ENCODE measurements at places on chromosomes 13 and 19.

DNA sequence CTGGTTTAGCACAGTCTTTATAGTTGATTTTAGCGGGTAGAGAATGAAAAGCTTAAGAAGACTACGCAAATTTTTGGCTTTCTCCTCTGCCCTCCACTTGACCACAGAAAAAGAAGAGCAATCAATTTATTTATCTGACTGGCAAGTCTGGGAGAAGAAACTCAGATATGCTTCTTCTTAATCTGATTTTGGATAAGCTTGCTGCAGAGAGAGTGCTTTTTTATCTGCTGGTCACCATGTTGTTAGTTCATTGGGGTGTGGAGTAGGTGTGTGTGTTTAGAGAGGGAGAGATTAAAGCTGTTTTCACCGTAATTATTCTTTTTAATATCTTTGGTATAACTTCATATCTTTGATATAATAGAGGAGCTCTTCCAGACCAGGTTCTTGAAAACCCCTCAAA, 471.4 kb upstream of the SLC10A2 start:
- no peak for DNase-seq

DNA sequence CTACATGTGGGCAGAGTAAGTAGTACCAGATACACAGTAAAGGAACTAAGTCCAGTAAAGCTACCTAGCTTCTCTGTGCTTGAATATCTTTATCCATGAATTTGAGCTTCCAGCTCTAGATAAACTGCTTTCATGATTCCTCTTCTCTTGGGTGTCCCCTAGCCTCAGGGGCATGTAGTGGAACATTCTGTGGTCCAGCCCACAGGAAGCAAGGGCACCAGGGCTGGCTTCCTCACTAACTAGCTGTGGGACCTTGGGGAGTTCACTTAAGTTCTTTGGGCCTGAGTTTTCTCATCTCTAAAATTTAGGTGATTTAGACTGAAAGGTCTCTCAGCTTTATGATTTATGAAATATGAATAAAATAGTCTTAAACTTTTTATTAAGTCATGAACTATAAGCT, 185.7 kb downstream of the KATNAL1 start:
- DNase-seq: no peak

- DNase-seq: no peak
These were observed 716 bp downstream of the ZNF573 start for GRCh38 chr19:37778613-37779126.

DNA sequence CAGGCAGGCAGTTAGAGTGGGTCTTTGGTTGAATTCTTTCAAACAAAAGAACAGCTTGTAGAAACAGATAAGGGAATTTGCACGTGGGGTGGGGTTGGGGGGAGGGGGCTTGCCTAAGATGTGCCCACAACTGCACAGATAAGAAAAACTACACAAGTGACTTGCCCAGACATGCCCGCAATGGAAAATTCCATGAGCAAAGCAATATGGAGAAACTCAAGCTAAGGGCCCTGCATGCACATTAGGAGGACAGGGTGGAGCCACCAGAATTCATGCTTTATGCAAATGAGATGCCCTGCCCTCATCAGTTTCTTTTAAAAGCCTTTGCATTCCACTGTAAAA, 755.6 kb upstream of the MIR17HG start:
- no peak for DNase-seq

DNA sequence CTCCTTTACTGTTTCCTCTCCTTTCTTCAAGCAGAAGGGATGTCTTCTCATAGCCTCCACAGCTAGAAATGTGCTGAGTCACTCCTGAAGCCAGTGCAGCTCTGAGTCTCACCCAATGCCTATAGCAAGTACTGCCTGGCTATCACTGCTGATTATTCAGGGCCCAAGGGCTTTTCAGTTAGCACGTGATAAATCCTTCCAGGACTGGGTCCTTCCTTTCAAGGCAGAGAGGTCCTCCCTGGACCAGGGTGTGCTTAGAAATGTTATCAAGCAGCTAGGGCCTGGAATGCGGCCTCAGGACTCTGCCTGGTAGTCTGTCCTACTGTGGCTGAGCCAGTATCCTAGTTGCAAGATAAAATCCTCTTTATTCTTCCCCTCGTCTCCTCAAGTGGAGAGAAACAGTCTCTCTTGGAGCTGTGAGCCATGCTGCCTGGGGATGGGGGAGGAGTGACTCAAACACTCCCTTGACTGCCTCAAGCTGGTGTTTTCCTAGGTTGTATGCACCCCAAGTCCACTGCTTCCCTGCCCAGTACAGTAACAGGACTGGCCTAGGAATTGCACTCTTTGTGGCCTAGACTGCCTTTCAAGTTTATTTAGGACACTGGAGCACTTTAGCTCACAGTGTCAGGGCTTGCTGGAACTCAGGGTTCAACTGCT, 198.7 kb upstream of the SERP2 start:
- DNase-seq: no peak

GRCh38 chr19:52640916-52641315, 2.8 kb upstream of the ZNF83 start:
- no peak for DNase-seq

GRCh38 chr19:44757057-44757734, 8.7 kb downstream of the BCL3 start:
- DNase-seq: no peak

DNA sequence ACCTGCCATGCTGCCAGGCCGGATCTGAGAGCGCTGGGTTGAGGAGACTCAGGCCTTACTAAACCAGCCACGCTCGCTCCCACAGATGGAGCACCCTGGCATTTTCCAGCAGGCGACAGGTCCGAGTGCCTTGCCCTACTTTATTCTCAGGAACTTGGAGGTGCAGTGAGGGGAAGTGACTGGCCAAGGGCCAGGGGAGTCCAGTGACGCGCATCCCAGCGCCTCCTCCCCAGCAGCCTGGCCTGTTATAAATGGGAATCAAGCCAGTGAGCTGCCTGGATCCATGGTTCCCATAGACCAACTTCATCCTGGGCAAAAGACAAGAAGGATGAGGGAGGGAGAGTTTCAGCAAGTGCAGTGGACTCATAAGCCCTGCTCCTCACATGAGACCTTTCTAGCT, 35.5 kb downstream of the TMED1 start:
- no peak for DNase-seq

DNA sequence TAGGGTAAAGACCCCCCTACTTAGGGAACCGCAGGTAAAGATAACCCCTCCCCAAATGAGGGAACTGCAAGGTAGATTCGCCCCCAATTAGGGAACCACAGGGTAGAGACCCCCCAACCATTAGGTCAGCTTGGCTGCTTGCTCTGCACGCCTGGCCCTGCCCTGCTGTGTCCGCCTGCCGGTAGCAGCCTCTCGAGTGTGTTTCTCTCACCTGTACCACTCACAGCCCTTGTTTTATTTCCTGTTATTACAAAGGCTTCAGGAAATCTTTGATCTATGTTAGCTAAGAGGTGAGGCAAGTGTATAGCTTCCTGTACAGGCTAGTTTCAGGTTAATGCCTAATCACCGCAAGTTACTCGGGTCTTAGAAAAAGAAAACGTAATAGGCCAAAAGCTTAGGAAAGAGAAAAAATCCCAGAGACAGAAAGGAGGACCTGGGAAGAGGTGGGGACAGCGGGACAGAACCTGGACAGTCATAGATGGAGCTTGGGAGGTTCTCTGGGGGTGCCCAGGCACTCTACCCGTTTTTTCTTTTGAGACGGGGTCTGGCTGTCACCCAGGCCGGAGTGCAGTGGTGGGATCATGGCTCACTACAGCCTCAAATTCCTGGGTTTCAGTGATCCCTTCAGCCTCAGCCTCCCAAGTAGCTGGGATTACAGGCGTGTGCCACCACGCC, 23.1 kb upstream of the EIF3G start:
- DNase-seq: no peak

DNA sequence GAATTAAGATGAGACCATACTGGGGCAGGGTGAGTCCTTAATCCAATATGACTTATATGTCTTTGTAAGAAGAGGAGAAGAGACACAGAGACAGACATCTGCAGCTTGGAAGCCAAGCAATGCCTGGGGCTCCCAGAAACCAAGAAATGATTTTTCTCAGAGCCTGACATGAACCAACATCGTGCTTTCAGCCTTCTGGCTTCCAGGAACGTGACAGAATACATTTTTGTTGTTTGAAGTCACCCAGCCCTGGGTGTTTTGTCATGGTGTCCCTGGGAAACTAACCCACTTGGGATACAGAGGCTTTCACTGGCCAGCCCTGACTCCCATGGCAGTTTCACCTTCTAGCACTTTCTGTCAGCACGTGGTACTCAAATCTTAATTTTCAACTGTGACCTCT, 95.3 kb upstream of the SLC10A2 start:
- no peak for DNase-seq

GRCh38 chr13:97328222-97328790, 105.7 kb upstream of the RAP2A start:
- no peak for DNase-seq

DNA sequence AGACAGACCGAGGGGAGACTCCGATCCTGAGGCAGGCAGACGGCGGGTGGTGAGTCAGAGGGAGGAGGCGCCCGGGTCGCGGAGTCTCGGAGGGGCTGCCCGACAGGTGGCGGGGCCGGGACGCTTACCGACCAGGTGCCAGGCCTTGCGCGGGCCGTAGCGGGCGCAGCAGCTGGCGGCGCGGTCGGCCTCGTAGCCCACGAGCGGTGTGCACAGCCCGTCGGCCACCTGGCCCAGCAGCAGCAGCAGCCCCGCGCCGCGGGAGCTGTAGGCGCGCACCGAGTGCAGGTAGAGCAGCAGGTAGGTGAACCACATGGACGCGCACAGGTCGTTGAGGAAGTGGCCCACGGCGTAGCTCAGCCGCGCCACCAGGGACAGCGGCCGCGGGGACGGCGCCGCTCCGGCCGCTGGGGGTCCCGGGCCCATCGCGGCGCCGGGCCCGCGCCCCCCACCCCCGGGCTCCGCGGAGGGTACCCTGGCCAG, 367 bp downstream of the MFSD12 start:
- DNase-seq: peak; percentile 81

- DNase-seq: no peak
These were observed 2.7 kb upstream of the ZIC2 start for GRCh38 chr13:99978799-99979452.

- peak; percentile 21 for DNase-seq
These were observed 5.3 kb downstream of the MISP start for GRCh38 chr19:756236-756635.

GRCh38 chr19:13160557-13160956, 10.3 kb downstream of the IER2 start:
- DNase-seq: no peak

Measured in stimulated activated naive CD8-positive, alpha-beta T cell treated with anti-CD3 and anti-CD28 coated beads, Interleukin-15, Interleukin-2, amounts not matched to agents 100 U/mL and 50 U/mL, for 24 hours (primary cell).